ENCODE measurements at places on chromosomes 16 and 17.

GRCh38 chr16:65068151-65068740 is 53.6 kb downstream of the CDH11 start:
- DNase-seq = no peak

DNA sequence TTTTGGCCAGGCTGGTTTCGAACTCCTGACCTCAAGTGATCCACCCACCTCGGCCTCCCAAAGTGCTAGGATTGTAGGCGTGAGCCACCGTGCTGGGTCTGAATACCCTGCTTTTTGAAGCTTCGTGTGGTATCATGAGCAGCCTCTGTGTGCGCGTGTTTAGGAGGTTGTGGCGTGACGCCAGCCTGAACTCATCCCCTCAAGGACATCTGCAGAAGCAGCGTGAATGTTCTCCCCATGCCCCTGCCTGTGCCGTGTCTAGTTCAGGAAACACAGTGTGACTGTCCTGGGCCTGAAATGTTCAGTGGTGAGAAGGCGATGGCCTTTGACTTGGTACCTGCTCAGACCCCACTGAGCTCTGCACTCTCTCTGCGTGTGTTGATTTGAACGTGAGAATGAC is 35.6 kb downstream of the RNF213 start:
- DNase-seq = no peak

GRCh38 chr16:63717806-63718205 is 1404.1 kb downstream of the CDH11 start:
- no peak for DNase-seq

DNA sequence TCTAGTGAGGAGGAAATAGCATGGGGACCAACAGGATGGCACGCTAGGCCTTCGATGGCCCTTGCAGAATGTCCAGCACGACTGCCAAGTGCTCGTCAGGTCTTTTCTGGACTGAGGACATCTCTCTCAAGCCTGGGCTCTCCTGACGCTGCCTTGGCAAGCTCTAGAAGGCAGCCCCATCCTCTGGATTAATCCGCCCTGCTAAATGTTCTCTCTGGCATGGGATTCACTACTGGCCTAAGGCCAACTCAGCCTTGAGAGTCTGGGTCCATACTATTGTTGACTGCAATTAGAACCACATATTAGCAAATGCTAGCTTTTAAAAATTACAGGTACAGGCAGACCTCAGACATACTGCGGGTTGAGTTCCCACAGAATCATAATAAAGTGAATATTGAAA is 2.5 kb upstream of the CEP295NL start:
- DNase-seq = no peak

DNA sequence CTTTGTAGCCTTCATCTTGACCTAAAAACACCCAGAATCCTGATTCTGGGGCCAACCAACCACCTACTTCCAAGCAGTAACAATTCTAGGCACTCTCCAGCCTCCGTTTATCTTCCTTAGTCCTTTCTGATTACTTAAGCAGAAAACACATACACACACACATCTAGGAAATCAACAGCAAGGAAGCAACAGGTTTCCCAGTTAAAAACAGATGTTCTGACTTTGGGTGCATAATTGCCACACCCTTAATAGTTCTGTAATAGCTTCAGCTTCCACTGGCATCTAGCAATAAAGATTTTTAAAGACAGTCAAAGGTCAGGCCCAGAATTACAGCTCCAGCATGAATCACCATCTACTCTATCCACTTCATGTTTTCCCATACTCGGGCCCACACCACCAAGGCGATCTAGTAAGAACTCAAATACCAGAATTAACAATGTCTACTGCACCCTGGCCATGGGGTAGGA is 2.6 kb downstream of the ARHGAP17 start:
- DNase-seq = no peak

DNA sequence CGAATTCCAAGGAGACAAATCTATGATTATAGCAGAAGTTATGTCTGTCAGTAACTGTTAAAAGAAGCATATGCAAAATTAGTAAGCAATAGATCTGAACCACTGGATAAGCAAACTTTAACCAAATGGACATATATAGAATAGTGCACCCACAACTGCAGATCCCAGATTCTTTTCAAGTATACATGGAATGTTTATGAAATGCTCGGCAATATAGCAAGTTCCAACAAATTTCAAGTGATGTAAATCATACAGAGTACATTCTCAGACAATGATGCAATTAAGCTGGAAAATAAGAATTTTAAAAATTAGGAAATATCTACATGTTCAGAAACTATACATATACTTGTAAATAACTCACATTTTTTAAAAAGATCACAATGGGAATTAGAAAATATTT is 8.4 kb upstream of the HELZ start:
- DNase-seq = no peak

GRCh38 chr16:47481698-47482374 is 20.7 kb downstream of the PHKB start:
- DNase-seq = no peak

DNA sequence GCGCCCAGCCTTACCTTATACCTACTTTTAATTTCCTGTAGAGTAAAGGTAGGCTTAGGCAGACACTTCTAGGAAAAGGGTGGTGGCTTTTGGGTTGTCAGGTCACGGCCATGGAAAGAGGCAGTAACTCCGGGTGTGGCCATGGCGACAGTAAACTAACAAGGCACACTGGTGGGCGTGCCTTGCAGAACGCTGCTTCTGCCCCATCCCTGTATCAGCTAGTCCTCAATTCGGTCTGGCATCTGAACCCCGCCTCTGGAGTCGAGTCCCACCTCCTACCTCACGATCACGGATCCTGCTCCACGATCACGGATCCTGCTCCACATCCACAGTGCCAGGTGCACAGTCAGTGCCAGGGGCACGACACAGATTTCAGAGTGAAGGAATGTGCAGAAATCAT is 5.6 kb downstream of the ADCY9 start:
- DNase-seq = no peak
